Stomach (tissue), 19 donors: ENCODE measurements at places on chromosomes 12 and 14. TPM values are rescaled to one million over a fixed set of nuclear protein-coding genes. Genes with fewer than 3 reads are reported as not detected.

DNA sequence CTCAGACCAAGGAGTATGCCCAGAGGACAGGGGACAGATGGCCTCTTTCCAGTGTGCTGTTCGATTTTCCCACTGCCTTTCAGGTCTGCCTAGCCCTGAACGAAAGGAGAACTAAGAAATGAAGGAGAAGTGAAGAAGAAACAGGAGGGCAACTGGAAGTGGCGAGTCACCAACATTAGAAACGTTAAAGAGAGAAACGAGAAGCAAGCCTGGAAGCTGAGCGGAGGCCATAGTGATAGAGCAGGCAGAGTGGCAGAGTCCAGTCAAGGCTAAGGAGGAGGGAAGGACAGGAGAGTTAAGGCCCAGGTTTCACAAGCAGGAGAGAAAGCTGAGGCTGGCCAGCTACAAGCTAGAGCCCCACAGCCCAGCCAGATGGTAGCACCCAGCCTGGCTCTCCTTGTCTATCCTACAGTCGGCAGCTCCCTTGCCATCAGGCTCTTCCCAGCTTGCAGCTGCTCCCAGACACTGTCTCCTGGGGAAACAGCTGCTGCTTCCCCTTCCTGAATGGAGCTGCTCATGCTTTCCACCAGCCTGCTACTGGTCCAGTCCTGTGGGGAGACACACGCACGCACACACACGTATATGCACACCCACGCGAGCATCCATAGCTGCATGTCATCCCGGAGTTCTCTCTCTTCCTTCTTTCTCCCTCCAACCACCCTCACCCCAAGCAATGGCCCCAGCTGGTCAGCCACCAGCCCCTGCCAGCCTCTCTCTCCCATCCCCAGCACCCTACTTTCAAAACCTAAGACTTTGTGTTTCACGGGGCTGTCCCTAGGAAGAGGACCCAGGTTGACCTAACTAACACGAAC, 139.7 kb upstream of the CCND2 start:
- H3K27ac ChIP-seq: no peak overlapping the region
- peaks cover 18% of the 10 kb centered on the region for H3K27me3 ChIP-seq
- DNase-seq: peak; percentile 71
- H3K4me3 ChIP-seq: no peak overlapping the region

LRRIQ1 gene
- not detected for total RNA-seq

C1RL gene
- 40.2 TPM for total RNA-seq

DNA sequence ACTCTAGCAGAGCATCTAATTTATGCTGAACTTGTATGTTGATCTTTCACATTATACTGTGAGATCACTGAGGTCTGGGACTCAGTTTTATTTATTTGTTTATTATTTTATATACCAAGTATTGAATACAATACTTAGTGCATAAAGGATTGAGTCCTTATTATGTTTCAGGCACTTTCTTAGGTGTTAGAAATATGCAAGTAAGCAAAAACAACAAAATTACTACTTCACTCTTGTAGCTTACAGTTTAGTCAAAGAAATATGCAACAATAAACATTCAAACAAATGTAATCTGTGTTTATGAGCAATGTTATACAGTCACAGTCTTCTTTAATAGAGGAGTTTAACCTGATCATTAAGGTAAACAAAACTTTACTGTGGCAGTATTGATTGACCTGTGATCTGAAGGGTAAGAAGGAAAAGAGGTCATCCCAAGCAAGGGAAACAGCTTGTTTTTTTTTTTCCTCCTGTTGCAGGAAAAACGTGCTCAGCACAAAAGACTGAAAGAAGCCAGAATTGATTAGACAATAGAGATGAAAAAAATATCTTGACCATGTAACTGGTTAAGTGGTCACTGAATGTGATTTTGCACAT, 990.7 kb downstream of the TRHDE start:
- no peaks in the 10 kb centered on the region for H3K27me3 ChIP-seq
- H3K4me3 ChIP-seq: no peak overlapping the region
- no peak for DNase-seq
- H3K36me3 ChIP-seq: no peaks in the 10 kb centered on the region

PABPN1 gene
- 70.5 TPM for total RNA-seq

- DNase-seq: peak; percentile 12
- no peaks in the 10 kb centered on the region for H3K27me3 ChIP-seq
- no peaks in the 10 kb centered on the region for H3K4me1 ChIP-seq
- no peak overlapping the region for H3K4me3 ChIP-seq
- peaks cover 8% of the 10 kb centered on the region for H3K36me3 ChIP-seq
- H3K27ac ChIP-seq: no peak overlapping the region
These were observed 19.2 kb downstream of the DNM1L start for GRCh38 chr12:32698285-32698684.

GRCh38 chr14:31945074-31945613, 132.0 kb upstream of the ARHGAP5 start:
- peak; percentile 73 for DNase-seq
- H3K27ac ChIP-seq: peak overlapping the region; percentile 56
- H3K4me1 ChIP-seq: peaks cover 5% of the 10 kb centered on the region
- no peak overlapping the region for H3K4me3 ChIP-seq

DNA sequence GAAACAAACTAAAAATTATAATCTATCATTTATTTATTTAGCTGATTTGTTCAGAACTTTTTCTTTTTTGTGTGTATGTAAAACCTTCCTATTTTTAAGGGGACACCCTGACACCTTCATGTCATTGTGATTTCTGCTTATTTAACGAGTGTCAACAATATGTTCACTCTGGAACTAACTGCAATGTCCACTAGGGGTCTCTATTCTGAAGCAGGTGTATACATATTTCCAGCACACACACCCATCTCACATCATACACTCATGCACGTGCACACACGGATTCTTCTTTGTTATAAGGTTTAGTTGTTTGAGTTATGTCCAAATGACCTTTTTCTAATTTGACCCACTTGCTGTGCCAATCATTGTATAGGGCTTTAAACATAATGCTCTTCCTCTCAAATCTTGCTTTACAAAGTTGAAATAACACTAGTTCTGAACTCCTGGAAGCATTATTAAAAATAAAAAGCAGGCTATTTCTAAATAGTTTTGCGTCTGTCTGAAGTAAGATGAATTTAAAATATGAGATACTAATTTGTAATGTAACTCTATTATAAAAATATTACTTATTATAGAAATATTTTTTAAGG, 15.5 kb downstream of the E2F7 start:
- no peak overlapping the region for H3K27ac ChIP-seq
- H3K4me3 ChIP-seq: no peak overlapping the region
- H3K27me3 ChIP-seq: no peaks in the 10 kb centered on the region

ZFHX2 gene
- 2.9 TPM for total RNA-seq

DNA sequence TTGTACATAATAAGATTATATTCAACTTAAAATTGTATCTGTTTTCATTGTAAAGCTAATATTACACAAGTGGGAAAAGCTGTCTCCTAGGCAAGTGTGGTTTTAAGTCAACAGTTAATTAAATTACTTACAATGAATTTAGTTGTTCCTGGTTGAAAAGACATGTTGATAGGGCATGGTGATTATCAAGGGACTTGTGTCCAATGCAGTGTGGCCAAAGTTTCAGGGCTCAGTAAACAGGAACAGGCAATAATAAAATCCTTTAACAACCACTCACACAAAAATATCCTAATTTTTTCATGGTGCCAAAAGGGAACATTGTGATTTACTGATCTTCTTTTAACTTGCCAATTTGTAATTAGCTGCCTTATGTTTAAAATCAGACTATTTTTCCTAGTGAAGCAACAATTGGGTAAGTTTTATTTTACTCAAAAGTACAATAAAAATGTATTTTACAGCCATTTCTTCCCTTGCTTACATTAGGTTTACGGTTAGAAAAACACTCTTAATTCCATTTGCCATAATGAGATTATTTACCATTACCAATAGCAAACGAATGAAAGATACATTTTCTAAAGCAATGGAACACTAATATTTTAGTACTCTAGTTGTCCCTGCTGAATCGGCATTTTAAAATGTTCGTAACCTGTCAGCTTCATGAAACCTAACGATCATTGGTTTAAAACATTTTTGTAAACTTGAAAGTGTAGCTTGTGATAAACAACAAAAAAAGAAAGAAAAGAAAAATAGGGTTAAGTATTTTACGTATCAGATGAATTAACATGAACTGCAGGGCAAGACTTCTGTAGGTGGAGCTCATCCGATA, 1.8 kb upstream of the WNK1 start:
- H3K27me3 ChIP-seq: no peaks in the 10 kb centered on the region
- peak overlapping the region; percentile 99 for H3K27ac ChIP-seq
- no peak for DNase-seq

DNA sequence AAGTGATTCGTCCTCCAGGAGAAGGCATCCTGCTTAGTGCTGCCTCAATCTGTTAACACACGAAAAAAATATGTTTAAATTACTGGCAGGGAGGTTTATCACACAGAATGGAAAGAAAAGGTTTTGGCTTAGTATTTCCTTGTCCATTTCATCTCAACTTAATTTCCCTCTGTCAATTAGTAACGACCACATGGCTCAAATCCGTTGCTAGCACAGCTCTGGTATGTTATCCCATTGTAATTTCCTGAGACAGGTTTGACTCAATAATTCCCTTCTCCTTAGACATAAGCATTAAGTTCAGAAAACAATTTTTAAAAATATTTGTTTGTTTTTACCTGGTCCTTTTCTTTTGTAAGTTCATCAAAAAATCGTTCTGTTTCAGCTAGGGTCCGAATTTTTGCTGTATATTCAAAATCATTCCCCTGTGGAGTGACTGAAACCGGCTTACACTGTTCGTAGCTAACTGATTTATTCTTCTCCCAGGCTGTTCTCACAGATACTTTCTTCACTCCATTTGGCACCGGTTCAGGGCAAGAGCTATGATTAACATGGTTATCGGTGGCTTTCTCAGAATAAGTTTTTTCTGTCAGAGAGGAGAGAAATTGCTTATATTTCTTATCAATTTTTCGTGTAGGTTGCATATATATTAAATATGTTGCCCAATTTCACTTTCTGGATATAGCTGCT, 10.1 kb upstream of the PITPNM2 start:
- H3K36me3 ChIP-seq: peaks cover 16% of the 10 kb centered on the region
- no peaks in the 10 kb centered on the region for H3K27me3 ChIP-seq
- H3K27ac ChIP-seq: no peak overlapping the region
- no peak overlapping the region for H3K4me3 ChIP-seq
- H3K4me1 ChIP-seq: peaks cover 20% of the 10 kb centered on the region
- DNase-seq: no peak

IGF1 gene
- 11.1 TPM for total RNA-seq

- peak overlapping the region; percentile 63 for H3K27ac ChIP-seq
- H3K27me3 ChIP-seq: no peaks in the 10 kb centered on the region
- no peaks in the 10 kb centered on the region for H3K36me3 ChIP-seq
- H3K4me3 ChIP-seq: no peak overlapping the region
These were observed 211.3 kb upstream of the KRR1 start for GRCh38 chr12:75722714-75723200.

DNA sequence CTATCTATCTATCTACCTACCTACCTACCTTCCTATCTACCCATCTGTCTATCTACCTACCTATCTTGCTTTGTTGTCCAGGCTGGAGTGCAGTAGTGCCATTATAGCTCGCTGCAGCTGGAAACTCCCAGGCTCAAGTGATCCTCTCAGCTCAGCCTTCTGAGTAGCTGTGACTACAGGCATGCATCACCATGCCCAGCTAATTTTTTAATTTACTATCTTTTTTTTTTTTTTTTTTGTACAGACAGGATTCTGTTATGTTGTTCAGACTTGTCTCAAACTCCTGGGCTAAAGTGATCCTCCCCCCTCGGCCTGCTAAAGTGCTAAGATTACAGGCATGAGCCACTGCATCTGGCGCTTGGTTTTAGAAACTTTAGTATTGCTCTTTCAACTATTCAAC, 762.4 kb downstream of the SLC6A15 start:
- DNase-seq: no peak
- no peaks in the 10 kb centered on the region for H3K4me1 ChIP-seq
- no peak overlapping the region for H3K4me3 ChIP-seq
- no peak overlapping the region for H3K27ac ChIP-seq

OTOGL gene
- not detected for total RNA-seq

DNA sequence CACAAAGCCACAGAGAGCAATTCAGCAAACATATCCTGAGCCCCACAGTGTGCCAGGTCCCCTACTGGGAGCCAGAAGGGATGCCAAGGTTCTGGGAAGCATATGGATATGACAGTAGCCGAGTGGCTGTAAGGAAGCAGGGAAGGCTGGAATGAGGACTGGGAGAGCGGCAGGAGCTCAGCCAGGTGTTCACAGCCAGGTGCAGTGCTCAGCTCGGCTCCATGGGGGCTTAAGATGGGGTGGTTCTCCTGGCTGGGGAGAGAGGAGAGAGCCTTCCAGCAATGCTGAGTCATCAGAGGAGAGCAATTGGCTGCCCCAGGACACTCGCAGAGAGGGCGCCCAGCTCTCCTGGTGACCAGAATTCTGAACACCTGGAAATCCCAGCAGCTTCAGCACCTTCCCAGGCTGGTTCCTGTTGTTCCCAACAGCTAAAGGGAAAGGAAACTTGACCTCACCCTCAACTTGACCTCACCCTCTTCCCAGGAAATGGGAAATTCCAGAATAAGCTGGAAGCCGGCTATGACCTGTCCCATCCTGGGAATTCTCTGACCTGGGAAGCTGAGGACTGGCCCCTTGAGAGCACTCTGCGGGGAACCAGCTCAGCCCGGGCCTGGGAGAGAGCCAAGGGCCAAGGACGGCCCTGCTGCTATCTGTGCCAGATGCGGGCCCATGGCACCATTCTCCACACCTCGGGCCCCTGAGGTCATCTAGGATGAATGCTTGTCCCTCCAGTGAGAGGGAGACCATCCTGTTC, 34.6 kb downstream of the SLC6A12 start:
- peaks cover 6% of the 10 kb centered on the region for H3K4me1 ChIP-seq
- H3K27me3 ChIP-seq: peaks cover 55% of the 10 kb centered on the region
- no peak overlapping the region for H3K4me3 ChIP-seq
- no peaks in the 10 kb centered on the region for H3K36me3 ChIP-seq

GRCh38 chr14:76396714-76397187, 20.8 kb downstream of the ESRRB start:
- peaks cover 7% of the 10 kb centered on the region for H3K27me3 ChIP-seq
- H3K4me1 ChIP-seq: no peaks in the 10 kb centered on the region
- H3K27ac ChIP-seq: no peak overlapping the region

- no peaks in the 10 kb centered on the region for H3K36me3 ChIP-seq
- no peak overlapping the region for H3K4me3 ChIP-seq
These were observed 52.4 kb downstream of the PRKAB1 start for GRCh38 chr12:119720349-119720748.

DNA sequence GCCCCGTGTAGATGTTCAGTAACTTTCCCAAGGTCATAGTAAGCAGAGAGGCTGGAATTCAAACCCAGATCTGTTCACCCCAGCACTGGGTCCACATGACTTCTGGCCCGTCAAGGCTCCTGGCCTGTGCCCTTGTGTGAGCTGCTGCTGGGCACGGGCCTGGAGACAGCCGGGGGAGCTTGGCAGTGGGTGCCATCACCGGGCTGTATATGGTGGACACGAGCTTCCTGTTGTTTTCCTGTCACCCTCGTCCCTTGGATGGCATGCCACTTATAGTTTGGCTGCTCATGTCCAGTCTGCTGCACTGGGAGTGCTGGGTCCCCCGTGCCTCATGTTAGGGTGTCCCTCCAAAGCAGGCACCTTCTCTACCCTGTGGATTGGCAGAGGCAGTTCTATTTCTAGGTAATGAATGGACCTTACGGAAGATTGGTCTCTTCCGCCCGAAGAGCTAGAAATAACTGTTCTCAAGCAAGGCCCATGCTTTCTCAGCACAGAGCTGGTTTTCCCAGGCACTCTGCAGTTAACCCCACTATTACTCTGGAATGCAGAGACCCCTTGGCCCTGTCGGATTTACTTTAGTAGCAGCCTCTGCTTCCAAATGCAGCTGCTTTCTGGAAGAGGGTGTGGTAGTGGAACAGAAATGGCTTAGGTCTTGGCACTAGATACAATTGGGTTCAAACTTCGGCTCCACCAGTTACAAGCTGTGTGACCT, 44.3 kb downstream of the ELK3 start:
- no peak overlapping the region for H3K4me3 ChIP-seq
- H3K27me3 ChIP-seq: no peaks in the 10 kb centered on the region
- DNase-seq: no peak
- no peaks in the 10 kb centered on the region for H3K36me3 ChIP-seq
- peak overlapping the region; percentile 86 for H3K27ac ChIP-seq
- peaks cover 85% of the 10 kb centered on the region for H3K4me1 ChIP-seq

GPRC5A gene
- 7.0 TPM for total RNA-seq

BICDL1 gene
- total RNA-seq: 18.0 TPM
